Mesenchymal stem cell (in vitro differentiated cells and primary cell): ENCODE measurements at places on chromosomes 7 and 10.
A peak's percentile ranks its signal among the peaks of the same experiment; 100 is the strongest.

GRCh38 chr10:14185316-14186045 lies 145.2 kb downstream of the FRMD4A start:
- DNase-seq = peak; percentile 92

- no peak for DNase-seq
Measured at GRCh38 chr10:95297402-95297801, 6.6 kb upstream of the PDLIM1 start.

GRCh38 chr10:100509241-100509840 lies 10.3 kb downstream of the SEC31B start:
- DNase-seq = no peak

GRCh38 chr7:5532536-5533335 lies 109.1 kb upstream of the TNRC18 start:
- DNase-seq = no peak

GRCh38 chr7:120337308-120337907 lies 64.4 kb downstream of the KCND2 start:
- DNase-seq = peak; percentile 12

- peak; percentile 35 for DNase-seq
Measured at GRCh38 chr10:75987616-75988015, 556.2 kb downstream of the LRMDA start.

DNA sequence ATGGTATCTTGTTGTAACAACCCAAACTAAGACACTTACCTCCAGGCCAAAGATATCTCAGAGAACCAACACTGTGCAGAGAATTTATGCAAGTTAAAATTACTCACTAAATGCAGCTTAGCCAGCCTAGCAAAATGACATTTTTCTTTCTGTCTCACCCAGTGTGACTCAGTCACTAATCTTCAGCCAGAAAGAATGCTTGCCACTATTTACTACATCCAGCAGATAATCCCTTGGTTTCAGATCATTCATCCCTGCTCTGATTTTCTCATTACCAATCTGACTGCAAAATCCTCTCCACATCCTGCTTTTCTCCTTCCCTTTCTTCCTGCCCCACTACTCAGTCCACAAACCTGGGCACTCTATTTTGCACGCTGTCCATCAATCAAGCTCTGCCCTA lies 93.5 kb upstream of the NEBL start:
- peak; percentile 50 for DNase-seq
